ENCODE measurements at places on chromosomes 1 and 21. TPM values are rescaled to one million over a fixed set of nuclear protein-coding genes. Genes with fewer than 3 reads are reported as not detected.

AVPR1B gene
- total RNA-seq = 0.69 TPM

ARHGEF16 gene
- total RNA-seq = 39.3 TPM

GRCh38 chr1:64000021-64000420 lies 203.4 kb upstream of the UBE2U start:
- DNase-seq = peak; percentile 29
- H3K27ac ChIP-seq = no peak overlapping the region
- no peaks in the 10 kb centered on the region for H3K27me3 ChIP-seq
- no peaks in the 10 kb centered on the region for H3K36me3 ChIP-seq
- H3K4me3 ChIP-seq = no peak overlapping the region

- DNase-seq = no peak
- no peaks in the 10 kb centered on the region for H3K4me1 ChIP-seq
- H3K36me3 ChIP-seq = no peaks in the 10 kb centered on the region
- no peak overlapping the region for H3K4me3 ChIP-seq
- H3K27me3 ChIP-seq = no peaks in the 10 kb centered on the region
- H3K27ac ChIP-seq = no peak overlapping the region
Measured at GRCh38 chr21:39525129-39525528, 73.4 kb downstream of the SH3BGR start.

- H3K4me1 ChIP-seq = no peaks in the 10 kb centered on the region
- no peak for DNase-seq
- no peaks in the 10 kb centered on the region for H3K36me3 ChIP-seq
- H3K4me3 ChIP-seq = no peak overlapping the region
Measured at GRCh38 chr1:218659911-218660677, 315.0 kb downstream of the TGFB2 start.

DNA sequence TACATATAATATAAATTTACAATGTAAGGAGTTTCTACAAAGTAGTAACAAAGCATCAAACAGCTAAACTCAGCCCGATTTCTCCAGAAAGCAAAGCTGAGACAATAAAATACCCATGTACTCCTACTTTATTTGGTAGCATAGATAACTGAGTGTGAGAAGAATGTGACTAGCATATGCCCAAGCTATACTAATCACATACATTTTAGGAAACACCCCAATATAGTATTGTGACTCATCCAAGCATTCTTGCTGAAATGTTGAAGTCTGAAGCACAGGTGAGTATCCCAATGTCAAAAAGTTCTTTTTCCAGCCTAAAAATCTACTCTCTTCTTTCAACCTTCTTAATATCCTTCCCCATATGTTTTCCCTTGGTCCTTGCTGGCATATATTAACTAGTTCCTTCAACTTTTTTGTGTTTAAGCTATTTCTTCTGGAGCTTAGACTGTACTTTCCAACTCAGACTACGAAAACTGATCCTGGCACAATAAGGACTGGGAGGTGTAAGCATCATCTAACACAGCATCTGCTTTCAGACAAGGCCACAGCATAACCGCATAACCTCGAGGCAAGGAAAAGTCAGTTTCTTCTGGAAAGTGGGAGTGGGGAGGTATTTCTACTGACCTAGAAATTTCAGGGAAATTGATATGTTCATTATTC lies 163.0 kb upstream of the RNPC3 start:
- no peak overlapping the region for H3K4me3 ChIP-seq
- H3K27me3 ChIP-seq = no peaks in the 10 kb centered on the region
- no peaks in the 10 kb centered on the region for H3K36me3 ChIP-seq

HAPLN2 gene
- 1.9 TPM for total RNA-seq

GRCh38 chr1:212664409-212665199 lies 35.0 kb downstream of the BATF3 start:
- H3K36me3 ChIP-seq = no peaks in the 10 kb centered on the region
- no peaks in the 10 kb centered on the region for H3K27me3 ChIP-seq
- DNase-seq = no peak
- no peak overlapping the region for H3K27ac ChIP-seq
- peaks cover 10% of the 10 kb centered on the region for H3K4me1 ChIP-seq

GRCh38 chr1:81937791-81938450 lies 137.2 kb downstream of the ADGRL2 start:
- no peak overlapping the region for H3K27ac ChIP-seq
- peaks cover 2% of the 10 kb centered on the region for H3K4me1 ChIP-seq
- H3K4me3 ChIP-seq = no peak overlapping the region
- DNase-seq = no peak
- H3K36me3 ChIP-seq = peaks cover 2% of the 10 kb centered on the region

F13B gene
- total RNA-seq = not detected

DNA sequence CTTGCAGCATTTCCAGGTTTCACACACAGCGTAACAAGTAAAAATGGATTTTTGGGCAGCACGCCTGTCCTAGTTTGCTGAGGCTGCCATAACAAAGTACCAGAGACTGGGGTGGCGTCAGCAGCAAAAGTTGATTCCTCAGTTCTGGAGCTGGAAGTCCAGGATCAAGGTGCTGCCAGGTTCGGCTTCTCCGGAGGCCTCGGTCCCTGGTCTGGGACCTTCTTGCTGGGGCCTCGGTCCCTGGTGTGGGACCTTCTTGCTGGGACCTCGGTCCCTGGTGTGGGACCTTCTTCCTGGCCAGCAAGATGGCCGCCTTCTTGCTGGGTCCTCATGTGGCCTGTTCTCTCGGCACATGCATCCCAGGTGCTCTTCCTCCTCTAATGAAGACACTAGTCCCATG lies 104.0 kb downstream of the PDE9A start:
- no peaks in the 10 kb centered on the region for H3K27me3 ChIP-seq
- H3K4me1 ChIP-seq = peaks cover 5% of the 10 kb centered on the region
- no peak for DNase-seq

All from kidney (tissue), 22 donors.